Activated T-cell treated with anti-CD3 and anti-CD28 coated beads for 24 hours (primary cell): ENCODE measurements at places on chromosomes 2 and 18.

DNA sequence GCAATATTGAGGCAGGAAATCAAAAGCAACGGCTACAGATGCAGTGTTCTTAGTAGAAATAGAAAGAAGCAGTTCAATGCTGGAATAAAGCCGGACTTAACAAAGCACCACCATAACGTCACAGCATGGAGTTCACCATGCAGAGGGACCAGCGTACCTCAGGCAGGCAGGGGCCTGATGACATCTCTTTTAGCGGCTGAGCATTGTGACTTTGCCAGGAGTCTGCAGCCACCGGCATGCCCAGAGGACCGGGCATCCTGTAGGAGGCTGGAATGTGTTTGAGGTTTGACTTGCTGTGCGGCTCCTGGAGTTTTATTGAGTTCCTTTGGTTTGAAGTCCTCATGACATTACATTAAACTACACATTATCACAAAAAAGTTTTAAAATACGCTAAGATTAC lies 139.8 kb downstream of the UXS1 start:
- no peak for DNase-seq

GRCh38 chr18:62716619-62717168 lies 1.4 kb downstream of the PHLPP1 start:
- DNase-seq, result peak; percentile 9

DNA sequence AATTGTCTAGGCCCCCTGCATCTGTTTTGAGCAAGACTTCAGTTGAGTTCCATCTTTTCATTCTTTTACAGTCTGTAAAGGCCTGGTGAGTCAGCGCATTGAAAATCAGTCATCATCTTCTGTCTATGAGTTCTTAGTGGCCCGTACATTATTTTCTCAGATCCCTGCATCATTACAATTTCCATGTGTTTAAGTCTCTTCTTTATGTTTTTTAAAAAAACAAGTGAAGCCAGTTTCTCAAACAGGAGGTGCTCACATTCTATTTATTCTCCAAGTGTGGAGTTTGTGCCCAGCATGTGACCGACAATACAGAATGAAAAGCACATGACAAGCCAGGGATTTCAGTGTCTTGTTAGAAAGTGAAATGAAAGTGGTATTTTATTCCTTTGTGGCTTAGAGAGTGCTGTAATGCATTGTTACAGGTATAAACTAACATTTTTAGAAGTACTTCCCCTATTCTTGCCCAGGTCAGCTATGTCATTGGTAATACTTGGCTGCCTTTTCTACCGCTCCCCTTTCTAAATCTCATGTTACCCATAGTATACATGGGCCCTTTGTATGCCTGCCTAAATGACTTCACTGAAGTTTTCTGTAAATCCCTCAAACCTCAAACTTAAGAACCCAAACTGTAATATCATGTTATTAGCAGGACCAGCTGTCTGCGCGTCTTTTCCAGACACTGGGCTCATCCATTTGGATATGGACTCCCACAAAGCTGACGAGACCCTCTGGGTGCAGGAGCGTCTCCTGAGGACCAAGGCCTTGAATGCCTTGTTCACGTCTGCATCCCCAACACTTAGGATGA lies 67.6 kb downstream of the FEZ2 start:
- no peak for DNase-seq

DNA sequence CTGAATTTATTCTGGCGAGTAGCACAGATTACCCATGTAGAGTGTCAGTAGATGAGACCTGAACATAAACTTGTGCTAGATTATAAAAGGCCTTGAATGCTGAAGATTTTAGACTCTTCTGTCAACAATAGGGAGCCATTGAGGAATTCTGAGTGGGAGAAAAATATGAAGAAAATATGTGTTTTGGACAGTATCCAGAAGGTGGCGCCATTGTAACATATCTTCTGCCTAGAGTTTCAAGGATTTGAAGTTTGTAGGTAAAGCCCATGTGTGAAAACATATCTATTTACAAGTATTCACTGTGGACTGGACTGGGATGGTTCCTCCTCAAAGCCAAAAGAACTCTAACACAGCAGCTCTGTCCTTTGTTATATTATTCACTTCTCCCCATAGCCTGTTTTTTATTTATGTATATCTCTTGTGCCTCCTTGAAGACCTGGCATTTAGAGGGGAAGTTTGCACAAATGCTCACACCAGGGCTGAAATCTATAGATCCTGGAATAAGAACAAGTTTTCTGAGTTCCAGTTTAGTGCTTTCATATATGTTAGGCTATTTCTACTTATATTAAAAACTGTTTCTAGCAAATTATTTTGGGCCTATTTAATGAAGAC lies 124.9 kb downstream of the RDH14 start:
- DNase-seq, result no peak

GRCh38 chr2:212477571-212477970 lies 61.0 kb downstream of the ERBB4 start:
- no peak for DNase-seq

DNA sequence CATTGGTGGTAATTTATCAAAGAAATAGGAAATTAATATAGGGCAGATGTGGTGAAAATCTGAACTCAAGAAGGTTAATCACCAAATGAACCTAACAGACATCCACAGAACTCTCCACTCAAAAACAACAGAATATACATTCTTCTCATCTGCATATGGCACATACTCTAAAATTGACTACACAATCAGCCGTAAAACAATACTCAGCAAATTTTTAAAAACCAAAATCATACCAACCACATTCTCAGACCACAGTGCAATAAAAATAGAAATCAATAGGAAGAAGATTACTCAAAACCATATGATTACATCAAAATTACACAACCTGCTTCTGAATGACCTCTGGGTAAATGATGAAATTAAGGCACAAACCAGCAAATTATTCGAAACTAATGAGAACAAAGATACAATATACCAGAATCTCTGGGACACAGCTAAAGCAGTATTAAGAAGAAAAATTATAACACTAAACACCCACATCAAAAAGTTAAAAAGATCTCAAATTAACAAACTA lies 31.0 kb downstream of the RBM43 start:
- DNase-seq, result no peak

GRCh38 chr2:151837926-151838325 lies 9.7 kb upstream of the ARL5A start:
- no peak for DNase-seq

- DNase-seq, result peak; percentile 71
These were observed 7.7 kb downstream of the LPIN1 start for GRCh38 chr2:11753886-11754699.
